Astrocyte (in vitro differentiated cells and primary cell): ENCODE measurements at places on chromosomes 2 and 18. TPM values are rescaled to one million over a fixed set of nuclear protein-coding genes. Genes with fewer than 3 reads are reported as not detected.
A peak's percentile ranks its signal among the peaks of the same experiment; 100 is the strongest.

FBXO48 gene
- 0.54 and 0.55 TPM in 2 replicates for total RNA-seq

DNA sequence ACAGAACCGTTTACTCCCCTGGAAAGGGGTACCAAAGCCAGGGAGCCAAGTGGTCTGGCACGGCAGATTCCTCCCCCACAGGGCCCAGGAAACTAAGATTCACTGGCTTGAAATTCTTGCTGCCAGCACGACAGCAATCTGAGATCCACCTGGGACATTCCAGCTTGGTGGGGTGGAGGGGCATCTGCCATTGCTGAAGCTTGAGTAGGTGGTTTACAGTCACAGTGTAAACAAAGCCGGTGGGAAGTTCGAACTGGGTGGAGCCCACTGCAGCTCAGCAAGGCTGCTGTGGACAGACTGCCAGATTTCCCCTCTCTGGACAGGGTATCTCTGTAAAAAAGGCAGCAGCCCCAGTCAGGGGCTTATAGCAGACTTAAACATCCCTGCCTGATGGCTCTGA, 901.7 kb upstream of the LRRTM1 start:
- no peaks in the 10 kb centered on the region for H3K27me3 ChIP-seq
- DNase-seq: no peak
- no peaks in the 10 kb centered on the region for H3K36me3 ChIP-seq
- H3K4me3 ChIP-seq: no peak overlapping the region

DNA sequence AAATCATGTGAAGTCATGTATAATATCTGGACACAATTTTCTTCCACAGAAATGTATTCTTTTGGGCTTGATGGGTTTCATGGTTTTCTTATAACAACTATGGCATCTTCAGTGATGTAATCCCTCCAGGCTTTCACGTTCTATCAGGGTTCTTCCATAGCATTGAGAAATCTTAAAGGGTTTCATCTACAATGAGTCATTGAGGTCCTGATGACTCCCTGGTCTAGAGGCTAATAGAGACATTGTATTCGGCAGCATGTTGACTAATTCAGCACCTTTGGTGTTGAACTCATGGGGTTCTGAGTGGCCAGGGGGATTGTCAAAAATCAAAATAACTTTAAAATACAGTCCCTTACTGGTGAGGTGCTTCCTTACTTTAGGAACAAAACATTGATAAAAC, 614.0 kb upstream of the CRIM1 start:
- H3K27me3 ChIP-seq: no peaks in the 10 kb centered on the region
- DNase-seq: no peak
- H3K27ac ChIP-seq: no peak overlapping the region
- H3K36me3 ChIP-seq: no peaks in the 10 kb centered on the region
- no peaks in the 10 kb centered on the region for H3K4me1 ChIP-seq

GRCh38 chr2:218781691-218782527, at the start of gene CYP27A1:
Gene CYP27A1 (plus strand): TSS chr2:218782147. CDS start chr2:218782183, 36 bp downstream.
- no peak for DNase-seq
- H3K27me3 ChIP-seq: peaks cover 4% of the 10 kb centered on the region

- DNase-seq: peak; percentile 53
- no peaks in the 10 kb centered on the region for H3K36me3 ChIP-seq
- H3K27ac ChIP-seq: no peak overlapping the region
- H3K27me3 ChIP-seq: no peaks in the 10 kb centered on the region
Observed at GRCh38 chr2:54029721-54030395, 59.1 kb upstream of the PSME4 start.

SAG gene
- total RNA-seq: not detected in 2 replicates

- H3K27ac ChIP-seq: no peak overlapping the region
- no peak for DNase-seq
- no peaks in the 10 kb centered on the region for H3K4me1 ChIP-seq
- H3K36me3 ChIP-seq: peaks cover 4% of the 10 kb centered on the region
Observed at GRCh38 chr2:241177526-241178334, 10.7 kb upstream of the ANO7 start.

LYPD6 gene
- 1.1 and 1.4 TPM in 2 replicates for total RNA-seq

GRCh38 chr18:55627007-55627406, 39.0 kb upstream of the TCF4 start:
- no peaks in the 10 kb centered on the region for H3K4me1 ChIP-seq
- H3K27ac ChIP-seq: no peak overlapping the region
- H3K27me3 ChIP-seq: no peaks in the 10 kb centered on the region
- H3K4me3 ChIP-seq: no peak overlapping the region
- H3K36me3 ChIP-seq: no peaks in the 10 kb centered on the region

GRCh38 chr2:201308914-201309313, 48.2 kb downstream of the FLACC1 start:
- H3K27me3 ChIP-seq: no peaks in the 10 kb centered on the region
- no peaks in the 10 kb centered on the region for H3K4me1 ChIP-seq
- no peaks in the 10 kb centered on the region for H3K36me3 ChIP-seq
- no peak for DNase-seq
- no peak overlapping the region for H3K27ac ChIP-seq
- no peak overlapping the region for H3K4me3 ChIP-seq

RTP5 gene
- not detected in 2 replicates for total RNA-seq

- H3K4me1 ChIP-seq: no peaks in the 10 kb centered on the region
- no peak overlapping the region for H3K27ac ChIP-seq
- no peaks in the 10 kb centered on the region for H3K36me3 ChIP-seq
- DNase-seq: no peak
Observed at GRCh38 chr2:164873210-164873908, 31.7 kb upstream of the COBLL1 start.

DNA sequence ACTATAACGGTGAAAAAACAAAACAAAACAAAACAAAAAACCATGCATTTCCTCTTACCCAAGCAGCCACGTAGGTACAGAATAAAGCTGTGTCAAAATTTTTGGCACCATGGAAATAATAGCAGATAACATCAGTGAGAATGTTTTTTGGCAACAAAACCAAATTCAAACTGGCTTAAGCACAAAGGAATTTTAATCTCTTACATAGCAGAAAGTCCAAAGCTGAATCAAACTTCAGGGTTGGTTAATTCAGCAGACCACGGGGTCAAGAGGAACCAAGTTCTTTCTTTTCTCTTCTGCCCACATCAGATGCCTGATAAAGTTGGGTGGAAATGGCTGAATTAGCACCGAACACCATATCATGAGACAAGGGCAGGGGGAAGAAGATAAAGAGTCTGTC, 129.5 kb downstream of the PAX3 start:
- no peaks in the 10 kb centered on the region for H3K4me1 ChIP-seq
- peak; percentile 87 for DNase-seq
- H3K4me3 ChIP-seq: no peak overlapping the region
- no peaks in the 10 kb centered on the region for H3K27me3 ChIP-seq
- no peak overlapping the region for H3K27ac ChIP-seq

GRCh38 chr2:213166109-213166508, 14.7 kb upstream of the IKZF2 start:
- DNase-seq: no peak
- no peak overlapping the region for H3K27ac ChIP-seq
- peaks cover 14% of the 10 kb centered on the region for H3K4me1 ChIP-seq
